Tibial artery (tissue), 4 donors: ENCODE measurements at places on chromosomes 4 and X.

DNA sequence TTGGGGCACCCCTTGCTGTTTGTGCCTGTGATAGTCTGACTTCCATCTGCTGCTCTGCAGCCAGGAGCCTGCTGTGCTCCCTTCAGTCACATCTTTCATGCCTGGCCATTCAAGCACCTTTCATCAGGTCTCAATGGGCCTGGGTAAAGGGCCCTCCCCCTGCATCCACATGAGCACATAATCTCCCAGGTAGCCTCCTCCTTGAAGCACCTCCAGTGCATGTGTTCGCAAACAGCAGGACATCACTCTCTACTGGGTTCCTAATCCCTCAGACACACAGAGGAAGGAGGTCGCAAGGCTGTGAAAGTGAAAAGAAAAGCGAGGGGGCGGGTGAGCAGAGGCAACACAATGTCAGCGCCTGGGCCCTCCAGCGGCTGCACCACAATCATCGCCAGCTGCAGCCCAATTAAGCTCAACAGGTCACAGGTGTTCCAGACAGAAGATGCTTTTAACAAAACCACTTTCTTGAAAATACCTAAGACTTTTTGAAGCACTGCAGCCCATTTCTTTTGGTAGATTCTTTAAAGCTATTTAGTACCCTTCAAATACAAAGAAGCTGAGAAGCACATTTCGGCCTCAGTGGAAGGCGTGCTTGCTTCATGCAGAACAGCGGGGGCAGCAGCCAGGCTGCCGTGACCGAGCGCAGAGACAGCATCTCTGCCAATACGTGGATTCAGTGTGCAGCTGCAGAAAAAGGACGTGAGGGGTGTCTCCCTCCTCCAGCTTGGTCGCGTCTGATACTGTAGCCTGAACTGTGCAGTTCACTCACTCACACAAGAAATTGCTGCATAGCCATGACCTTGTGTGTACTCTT is 92.2 kb upstream of the SPRY1 start:
- H3K4me3 ChIP-seq: no peak overlapping the region
- no peaks in the 10 kb centered on the region for H3K27me3 ChIP-seq
- H3K27ac ChIP-seq: no peak overlapping the region
- H3K36me3 ChIP-seq: no peaks in the 10 kb centered on the region

GRCh38 chrX:133923113-133923512 is 62.3 kb downstream of the GPC3 start:
- H3K4me1 ChIP-seq: no peaks in the 10 kb centered on the region
- no peaks in the 10 kb centered on the region for H3K36me3 ChIP-seq
- H3K27ac ChIP-seq: no peak overlapping the region
- H3K27me3 ChIP-seq: no peaks in the 10 kb centered on the region

DNA sequence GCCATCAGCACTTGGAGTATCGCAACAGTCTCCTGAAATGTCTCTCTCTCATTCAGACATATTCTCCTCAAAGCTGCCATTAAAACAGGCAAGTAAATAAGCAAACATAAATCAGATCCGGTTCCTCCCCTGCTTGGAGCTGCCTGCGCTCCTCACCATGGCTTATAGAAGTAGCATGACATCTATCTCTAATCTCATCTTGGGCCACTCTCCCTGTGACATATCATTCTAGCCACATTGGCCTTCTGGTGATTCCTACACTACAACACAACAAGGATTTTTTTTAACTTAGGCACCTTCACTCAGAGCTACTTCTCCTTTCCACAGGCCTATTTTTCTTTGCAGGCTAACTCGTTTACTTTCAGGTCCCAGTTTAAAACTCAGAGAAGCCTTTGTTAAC is 387.9 kb downstream of the ARHGAP24 start:
- H3K4me3 ChIP-seq: no peak overlapping the region
- no peaks in the 10 kb centered on the region for H3K36me3 ChIP-seq
- no peaks in the 10 kb centered on the region for H3K4me1 ChIP-seq
- H3K27me3 ChIP-seq: no peaks in the 10 kb centered on the region
- H3K27ac ChIP-seq: peak overlapping the region; percentile 27

GRCh38 chr4:127782275-127783025 is at the start of gene HSPA4L:
TSS of gene HSPA4L (plus strand) at chr4:127782322. CDS start at chr4:127782551, 229 bp downstream.
- H3K36me3 ChIP-seq: no peaks in the 10 kb centered on the region
- H3K27ac ChIP-seq: peak within 1 kb of the TSS; percentile 86
- H3K4me1 ChIP-seq: no peaks in the 10 kb centered on the region
- peak within 1 kb of the TSS; percentile 69 for H3K4me3 ChIP-seq
- peak; percentile 85 for DNase-seq

GRCh38 chr4:17066236-17066635 is 167.8 kb upstream of the LDB2 start:
- H3K27me3 ChIP-seq: no peaks in the 10 kb centered on the region
- no peak overlapping the region for H3K27ac ChIP-seq
- peaks cover 3% of the 10 kb centered on the region for H3K4me1 ChIP-seq
- no peaks in the 10 kb centered on the region for H3K36me3 ChIP-seq
- no peak for DNase-seq

- no peak for DNase-seq
- no peaks in the 10 kb centered on the region for H3K27me3 ChIP-seq
- no peak overlapping the region for H3K4me3 ChIP-seq
- no peaks in the 10 kb centered on the region for H3K36me3 ChIP-seq
- H3K4me1 ChIP-seq: no peaks in the 10 kb centered on the region
These were observed 52.4 kb downstream of the GLRB start for GRCh38 chr4:157128395-157128794.

GRCh38 chr4:183158062-183158461 is 59.0 kb downstream of the WWC2 start:
- no peak for DNase-seq
- no peaks in the 10 kb centered on the region for H3K36me3 ChIP-seq
- no peaks in the 10 kb centered on the region for H3K27me3 ChIP-seq

GRCh38 chr4:181508601-181509000 is 734.6 kb upstream of the TENM3 start:
- no peak overlapping the region for H3K27ac ChIP-seq
- H3K4me3 ChIP-seq: no peak overlapping the region
- H3K36me3 ChIP-seq: no peaks in the 10 kb centered on the region

DNA sequence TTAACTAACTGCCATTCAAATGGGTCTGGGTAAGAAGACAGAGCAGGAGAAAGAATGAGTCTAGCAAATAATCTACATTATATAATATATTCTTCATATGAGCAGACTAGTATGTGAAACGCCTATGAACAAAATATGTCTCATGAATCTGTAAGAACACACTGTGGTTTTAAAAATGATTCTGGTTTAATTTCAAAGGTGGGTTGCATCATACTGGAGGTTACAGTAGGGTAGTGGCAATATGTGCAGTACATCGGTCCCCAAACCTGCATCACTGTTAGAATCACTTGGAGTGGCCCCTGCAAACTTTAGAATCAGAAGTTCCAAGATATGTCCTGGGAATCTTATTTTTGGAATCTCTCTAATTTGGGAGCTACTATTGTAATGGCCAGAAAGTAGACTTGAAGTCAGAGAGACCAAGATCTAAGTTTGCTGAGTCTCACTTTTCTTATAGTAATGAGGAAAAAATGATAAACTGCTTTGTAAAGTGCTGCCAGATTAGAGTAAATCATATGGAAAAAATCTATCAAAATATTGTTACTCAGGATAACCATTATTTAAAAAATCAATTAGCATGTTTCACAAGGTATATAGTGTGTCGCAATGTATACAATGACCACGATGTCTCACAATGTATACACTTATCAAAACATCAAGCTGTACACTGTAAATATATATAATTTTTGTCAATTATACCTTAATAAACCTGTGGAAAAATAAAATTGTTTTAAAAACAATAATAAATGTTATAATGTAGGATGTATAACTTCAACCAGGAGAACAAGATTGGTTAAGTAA is 37.9 kb upstream of the ARSJ start:
- no peak for DNase-seq
- no peaks in the 10 kb centered on the region for H3K36me3 ChIP-seq

GRCh38 chr4:167613381-167613780 is 379.1 kb upstream of the SPOCK3 start:
- no peaks in the 10 kb centered on the region for H3K27me3 ChIP-seq
- no peak overlapping the region for H3K4me3 ChIP-seq
- no peak overlapping the region for H3K27ac ChIP-seq
- H3K36me3 ChIP-seq: no peaks in the 10 kb centered on the region

GRCh38 chrX:48025561-48025960 is 18.8 kb downstream of the SPACA5 start:
- no peak overlapping the region for H3K4me3 ChIP-seq
- peak; percentile 42 for DNase-seq
- H3K4me1 ChIP-seq: no peaks in the 10 kb centered on the region
- H3K27ac ChIP-seq: no peak overlapping the region

DNA sequence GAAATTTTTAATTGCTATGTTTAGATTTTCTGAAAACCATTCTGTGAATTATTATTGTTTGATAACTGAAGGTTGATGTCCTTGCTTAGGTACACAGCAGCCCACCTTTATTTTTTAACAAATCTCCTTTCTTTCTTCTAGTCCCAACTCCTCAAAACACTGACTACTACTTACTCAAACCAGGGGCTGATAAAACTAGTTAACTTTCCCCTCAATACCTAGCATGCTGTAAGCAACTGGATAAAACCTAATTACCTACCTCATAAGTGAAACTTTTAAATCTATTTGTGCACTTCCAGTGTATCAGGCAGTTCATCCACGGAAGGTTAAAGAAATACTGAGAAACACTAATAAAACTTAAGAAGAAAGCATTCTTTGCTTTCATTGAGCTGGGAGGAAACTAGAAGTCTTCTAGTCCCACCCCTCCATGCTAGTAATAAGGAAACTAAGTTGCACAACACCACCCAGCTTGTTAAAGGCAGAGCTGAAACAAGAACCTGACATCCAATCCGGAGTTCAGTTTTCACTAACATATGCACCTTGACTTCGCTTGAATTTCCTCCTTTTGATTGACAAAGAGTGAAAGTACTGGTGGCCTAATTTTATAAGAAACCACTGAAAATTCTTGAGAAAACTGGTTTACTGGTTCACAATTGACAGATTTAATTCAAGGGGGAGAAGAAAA is 180.2 kb upstream of the TET2 start:
- H3K4me1 ChIP-seq: no peaks in the 10 kb centered on the region
- no peaks in the 10 kb centered on the region for H3K27me3 ChIP-seq
- H3K27ac ChIP-seq: no peak overlapping the region
- no peak overlapping the region for H3K4me3 ChIP-seq
- H3K36me3 ChIP-seq: no peaks in the 10 kb centered on the region

- H3K4me3 ChIP-seq: no peak overlapping the region
- H3K36me3 ChIP-seq: no peaks in the 10 kb centered on the region
- no peaks in the 10 kb centered on the region for H3K27me3 ChIP-seq
- DNase-seq: no peak
- H3K4me1 ChIP-seq: no peaks in the 10 kb centered on the region
These were observed 27.7 kb downstream of the PAK3 start for GRCh38 chrX:111123606-111124179.

GRCh38 chrX:10633722-10634121 is 13.3 kb upstream of the MID1 start:
- H3K4me3 ChIP-seq: no peak overlapping the region
- DNase-seq: no peak
- no peaks in the 10 kb centered on the region for H3K27me3 ChIP-seq
- H3K4me1 ChIP-seq: no peaks in the 10 kb centered on the region
- no peaks in the 10 kb centered on the region for H3K36me3 ChIP-seq

DNA sequence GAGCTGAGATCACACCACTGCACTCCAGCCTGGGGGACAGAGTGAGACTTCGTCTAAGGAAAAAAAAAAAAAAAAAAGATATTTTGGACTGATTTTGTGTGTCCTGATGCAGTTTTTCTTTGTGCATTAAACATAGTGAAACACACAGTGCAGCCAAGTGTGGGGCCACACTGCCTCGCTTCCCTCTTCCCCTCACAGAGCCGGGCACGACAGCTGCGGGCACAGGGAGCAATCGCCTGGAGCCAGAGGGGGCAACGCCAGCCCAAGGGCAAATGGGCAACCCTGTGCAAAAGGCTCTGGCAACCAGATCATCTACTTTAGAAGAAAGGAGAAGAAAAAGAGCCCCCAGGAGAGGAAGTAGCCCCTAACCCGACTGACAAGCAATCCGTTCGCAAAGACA is 13.5 kb upstream of the CCNQ start:
- H3K4me1 ChIP-seq: peaks cover 13% of the 10 kb centered on the region
- H3K27me3 ChIP-seq: no peaks in the 10 kb centered on the region

DNA sequence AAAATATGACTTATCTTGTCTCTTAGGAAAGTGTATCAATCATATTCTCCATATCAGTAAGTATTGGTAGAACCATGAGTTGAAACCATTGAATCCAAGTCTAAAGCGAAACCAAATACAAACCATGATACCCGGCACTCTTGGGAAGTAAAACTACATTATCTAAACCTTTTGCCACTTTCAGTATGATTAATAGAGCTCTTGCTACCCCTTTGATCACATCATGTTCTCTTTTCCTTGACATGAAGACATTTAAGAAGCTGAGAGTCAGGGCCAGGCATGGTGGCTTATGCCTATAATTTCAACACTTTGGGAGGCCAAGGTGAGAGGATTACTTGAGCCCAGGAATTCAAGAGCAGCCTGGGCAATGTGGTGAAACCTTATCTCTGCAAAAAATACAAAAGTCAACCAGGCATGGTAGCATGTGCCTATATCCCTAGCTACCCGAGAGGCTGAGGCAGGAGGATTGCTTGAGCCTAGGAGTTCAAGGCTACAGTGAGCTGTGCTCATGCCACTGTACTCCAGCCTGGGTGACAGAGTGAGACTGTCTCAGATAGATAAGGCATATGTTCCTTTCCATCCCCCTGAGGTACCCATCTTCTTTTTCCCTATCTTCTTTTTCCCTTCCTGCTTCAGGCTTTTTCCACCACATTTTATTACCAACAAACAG is 45.4 kb downstream of the CEP135 start:
- no peaks in the 10 kb centered on the region for H3K36me3 ChIP-seq
- H3K27me3 ChIP-seq: no peaks in the 10 kb centered on the region
- H3K4me3 ChIP-seq: no peak overlapping the region
- H3K27ac ChIP-seq: no peak overlapping the region
- no peak for DNase-seq

DNA sequence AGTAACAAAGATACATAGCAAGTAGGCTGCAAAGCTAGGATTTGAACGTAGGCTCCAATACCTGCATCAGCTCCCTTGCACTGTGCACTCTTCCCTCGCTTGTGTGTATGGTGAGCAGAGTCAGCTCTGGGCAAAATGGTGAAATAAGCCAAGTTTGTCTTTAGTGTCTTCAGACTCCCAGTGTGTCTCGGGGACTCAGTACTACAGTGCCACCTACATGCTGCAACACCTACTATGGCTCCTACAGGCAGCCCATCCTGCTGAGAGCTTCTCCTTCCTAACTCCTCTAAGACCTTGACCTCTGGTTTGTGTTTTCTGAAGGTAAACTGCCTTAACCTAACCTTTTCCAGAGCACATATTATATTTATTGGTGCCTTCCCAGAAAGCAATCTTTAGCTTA is 42.5 kb downstream of the RTL9 start:
- no peak overlapping the region for H3K27ac ChIP-seq
- no peaks in the 10 kb centered on the region for H3K4me1 ChIP-seq
- no peaks in the 10 kb centered on the region for H3K27me3 ChIP-seq
- DNase-seq: no peak
- H3K36me3 ChIP-seq: no peaks in the 10 kb centered on the region

GRCh38 chrX:16087076-16087475 is 36.3 kb upstream of the GRPR start:
- H3K27ac ChIP-seq: no peak overlapping the region
- H3K4me1 ChIP-seq: no peaks in the 10 kb centered on the region
- no peaks in the 10 kb centered on the region for H3K36me3 ChIP-seq
- no peak for DNase-seq
- no peaks in the 10 kb centered on the region for H3K27me3 ChIP-seq
- H3K4me3 ChIP-seq: no peak overlapping the region

- H3K27me3 ChIP-seq: no peaks in the 10 kb centered on the region
- H3K4me1 ChIP-seq: peaks cover 18% of the 10 kb centered on the region
- peak overlapping the region; percentile 45 for H3K4me3 ChIP-seq
- peak overlapping the region; percentile 76 for H3K27ac ChIP-seq
- no peaks in the 10 kb centered on the region for H3K36me3 ChIP-seq
- DNase-seq: no peak
These were observed 17.8 kb downstream of the TBC1D1 start for GRCh38 chr4:37908488-37909331.
